ENCODE measurements at places on chromosomes 6 and 20. TPM values are rescaled to one million over a fixed set of nuclear protein-coding genes. Genes with fewer than 3 reads are reported as not detected.

- DNase-seq, result no peak
Observed at GRCh38 chr6:26660000-26660361, 435 bp upstream of the ZNF322 start.

DNA sequence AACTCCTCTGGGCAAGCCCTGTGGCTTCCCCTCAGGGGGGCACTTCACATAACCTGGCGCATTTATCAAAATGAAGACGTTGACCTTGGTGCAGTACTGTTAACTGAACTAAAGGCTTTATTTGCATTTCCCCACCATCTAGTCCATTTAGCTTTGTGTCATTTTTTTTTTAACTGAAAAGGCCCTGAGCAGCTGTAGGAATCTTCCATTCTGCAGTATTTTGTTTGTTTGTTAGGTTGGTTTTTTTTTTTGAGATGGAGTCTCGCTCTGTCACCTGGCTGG is 10.7 kb downstream of the TMEM181 start:
- DNase-seq, result no peak

Gene CYP21A2
- total RNA-seq, result 1.2 TPM

GRCh38 chr6:53032849-53033248 is 32.4 kb upstream of the FBXO9 start:
- no peak for DNase-seq

Gene HS3ST5
- total RNA-seq, result not detected
